Liver (tissue), 10 donors: ENCODE measurements at places on chromosomes 5 and 9.

DNA sequence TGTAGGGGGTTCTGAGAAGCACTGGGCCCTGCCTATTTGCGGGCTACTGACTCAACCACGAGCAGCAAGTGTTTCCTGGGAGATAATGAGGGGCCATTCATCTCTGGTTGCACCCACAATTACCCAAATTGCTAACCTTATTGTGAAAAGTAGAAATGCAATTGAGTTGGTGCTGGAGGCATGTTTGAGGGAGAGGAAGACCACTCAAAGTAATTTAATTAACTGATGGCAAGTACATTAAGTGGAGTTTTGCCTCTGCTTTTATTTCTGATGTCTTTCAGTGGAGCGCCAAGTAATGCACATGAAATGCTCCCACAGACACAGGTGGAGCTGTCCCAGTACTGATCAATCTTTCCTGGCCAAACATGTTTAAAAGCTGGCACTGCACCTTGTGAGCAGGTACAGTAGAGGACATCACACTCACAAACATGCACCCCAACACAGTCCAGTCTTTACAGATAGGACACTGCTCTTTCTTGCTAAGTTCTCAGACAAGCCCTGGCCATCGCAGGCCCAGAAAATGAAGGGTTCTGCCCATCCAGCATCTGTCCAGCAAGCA lies 195.4 kb downstream of the HSPA4 start:
- DNase-seq, result no peak

- no peak for DNase-seq
These were observed 4.6 kb downstream of the ARSI start for GRCh38 chr5:150297934-150298595.

- DNase-seq, result no peak
These were observed 61.4 kb upstream of the RANBP3L start for GRCh38 chr5:36363101-36363500.

DNA sequence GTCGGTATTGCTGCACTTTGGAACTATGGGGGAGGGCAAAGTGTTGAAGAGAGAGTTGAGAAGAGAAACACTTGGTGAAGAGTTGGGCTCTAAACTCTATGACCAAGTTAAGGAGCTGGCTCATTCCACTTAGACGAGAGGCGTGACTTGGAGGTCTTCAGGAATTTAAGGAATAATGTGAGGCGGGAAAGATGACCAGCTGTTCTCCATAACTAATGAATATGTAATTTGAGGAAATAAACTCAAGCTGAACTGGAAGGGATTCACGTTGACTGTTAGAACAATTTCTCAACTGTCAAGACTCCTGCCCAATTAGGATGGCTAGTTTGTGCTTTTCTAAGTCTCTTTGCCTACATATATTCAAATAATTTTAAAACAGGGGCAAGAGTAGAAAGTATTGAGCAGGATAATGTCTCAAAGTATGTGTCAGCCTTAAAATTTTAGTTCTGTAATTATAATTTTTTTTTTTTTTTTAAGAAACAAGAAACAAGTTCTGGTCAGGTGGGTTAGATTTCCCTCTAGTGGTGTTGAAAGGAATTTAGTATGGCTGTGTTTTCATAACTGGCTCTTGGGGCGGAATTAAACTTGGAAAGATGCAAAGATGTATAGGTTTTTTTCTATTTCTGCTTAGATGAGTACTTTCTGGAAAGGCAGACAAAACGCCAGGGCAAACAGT lies 33.4 kb downstream of the TMEM252 start:
- no peak for DNase-seq

- no peak for DNase-seq
These were observed 188.6 kb upstream of the DMRT1 start for GRCh38 chr9:652914-653313.

GRCh38 chr9:82488313-82489200 lies 500.0 kb downstream of the SPATA31D1 start:
- no peak for DNase-seq

- DNase-seq, result no peak
These were observed 56.7 kb upstream of the GCNT4 start for GRCh38 chr5:75108931-75109596.

- DNase-seq, result no peak
These were observed 157.7 kb downstream of the SLC24A2 start for GRCh38 chr9:19631181-19631580.

- DNase-seq, result no peak
These were observed 2.3 kb downstream of the NTRK2 start for GRCh38 chr9:84671586-84672521.

GRCh38 chr9:88653911-88654310 lies 118.9 kb downstream of the NXNL2 start:
- no peak for DNase-seq

GRCh38 chr5:144189800-144190429 lies 19.2 kb downstream of the KCTD16 start:
- no peak for DNase-seq

- no peak for DNase-seq
These were observed 66.8 kb upstream of the IL17B start for GRCh38 chr5:149445739-149446369.

DNA sequence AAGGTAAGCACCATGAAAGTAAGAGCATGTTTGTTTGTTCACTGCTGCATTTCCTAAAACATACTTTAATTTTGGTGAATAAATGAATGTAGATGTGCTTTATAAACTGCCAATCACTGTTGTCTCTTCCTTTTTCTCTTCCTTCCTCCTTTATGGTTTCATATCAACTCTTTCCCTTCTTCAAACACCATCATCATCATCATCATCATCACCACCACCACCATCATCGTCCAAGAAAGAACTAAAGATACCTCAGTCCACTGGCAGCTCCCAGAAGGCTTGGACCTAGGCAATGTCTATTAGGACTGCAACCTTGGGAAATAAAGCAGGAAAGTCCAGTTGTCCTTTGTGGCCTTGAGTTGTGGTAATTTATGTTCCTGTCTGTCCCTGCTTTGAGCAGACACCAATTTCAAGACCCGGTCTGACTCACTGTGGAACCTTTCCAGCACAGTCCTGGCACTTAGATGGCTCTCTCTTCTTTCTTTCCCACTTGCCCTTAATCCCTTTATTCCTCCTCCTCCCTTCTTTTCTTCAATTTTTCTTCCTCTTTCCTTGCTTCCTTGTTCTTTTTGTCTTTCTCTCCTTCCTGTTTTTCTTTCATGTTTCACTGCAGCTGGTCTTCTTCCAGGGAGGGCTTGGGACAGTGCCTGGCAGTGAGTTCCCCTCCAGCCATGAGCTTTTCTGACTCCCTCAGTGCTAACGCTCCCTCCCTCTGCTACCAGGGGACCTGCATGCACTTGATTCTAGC lies 99.3 kb downstream of the ANGPTL2 start:
- DNase-seq, result no peak

GRCh38 chr9:85676790-85677189 lies 65.0 kb downstream of the AGTPBP1 start:
- DNase-seq, result no peak

GRCh38 chr9:13552606-13553215 lies 273.2 kb upstream of the MPDZ start:
- DNase-seq, result no peak

- DNase-seq, result no peak
These were observed 8.1 kb upstream of the TENT4A start for GRCh38 chr5:6705088-6705487.

DNA sequence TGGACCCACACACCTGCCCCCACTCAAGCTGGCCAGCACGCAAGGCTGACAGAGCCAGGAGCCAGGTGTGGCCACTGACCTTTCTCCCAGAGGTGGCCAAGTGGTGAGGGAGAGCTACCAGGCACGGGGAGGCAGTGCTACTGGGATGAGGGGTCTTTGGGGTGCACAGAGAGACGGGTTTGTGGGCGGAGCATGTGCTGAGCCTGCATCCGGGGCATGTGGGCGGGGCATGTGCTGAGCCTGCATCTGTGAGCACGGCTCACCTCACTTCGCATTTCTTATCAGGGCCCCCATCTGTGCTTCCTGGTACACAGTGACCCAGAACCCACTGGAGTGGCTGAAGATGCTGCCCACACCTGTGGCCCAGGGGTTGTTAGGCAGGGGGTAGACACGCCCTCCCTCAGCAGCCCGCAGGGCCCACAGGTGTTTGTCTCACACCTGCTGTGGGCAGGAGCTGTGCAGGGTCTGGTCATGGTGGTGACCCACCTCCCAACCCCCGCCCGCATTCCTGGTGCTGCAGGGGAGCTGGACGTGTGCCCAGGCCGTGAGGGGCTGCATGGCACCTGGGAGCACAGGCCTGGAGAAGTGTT lies 21.5 kb downstream of the CCDC187 start:
- DNase-seq, result no peak

DNA sequence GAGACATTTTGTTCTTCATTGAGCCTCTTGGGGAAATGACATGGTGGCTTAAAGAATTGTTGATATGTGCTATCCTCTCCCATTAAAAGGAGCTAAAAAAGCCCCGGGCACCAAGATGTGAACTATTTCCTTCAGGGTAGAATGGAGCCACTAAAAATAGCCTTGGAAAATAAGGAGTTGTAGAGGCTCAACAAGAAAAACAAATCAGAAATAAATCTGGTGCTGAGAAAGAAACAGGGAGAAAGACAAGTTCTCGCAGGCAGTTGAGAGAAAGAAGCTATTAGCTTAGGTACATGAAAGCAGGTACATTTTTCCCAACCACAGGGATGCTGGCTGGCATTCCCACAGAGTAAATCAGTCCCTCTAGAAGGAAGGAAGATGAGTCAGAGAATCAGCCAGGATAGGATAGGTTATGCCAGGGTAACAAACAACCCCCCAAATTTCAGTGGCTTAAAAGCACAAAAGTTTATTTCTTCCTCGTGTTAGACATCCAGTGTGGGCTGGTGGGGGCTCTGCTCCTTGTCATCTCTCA lies 134.6 kb upstream of the ADRA1B start:
- DNase-seq, result no peak

GRCh38 chr5:41279040-41279439 lies 65.7 kb upstream of the C6 start:
- no peak for DNase-seq

DNA sequence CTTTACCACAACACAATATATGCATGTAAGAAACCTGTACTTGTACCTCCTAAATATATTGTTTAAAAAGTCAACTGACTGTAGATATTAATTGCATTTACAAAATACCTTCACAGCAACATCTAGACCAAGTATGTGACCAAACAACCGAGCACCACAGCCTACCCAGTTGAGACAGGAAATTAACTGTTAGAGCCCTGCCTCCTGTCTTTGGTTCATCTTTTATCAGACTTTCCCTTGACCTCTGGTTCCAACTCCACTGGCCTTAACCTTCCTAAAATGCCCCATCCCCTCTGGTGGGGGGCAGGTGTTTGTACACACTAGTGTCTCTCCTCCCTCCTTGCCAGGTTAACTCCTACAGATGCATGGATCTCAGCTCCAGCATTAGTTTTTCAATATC lies 155.0 kb upstream of the PANK3 start:
- DNase-seq, result peak; percentile 12

DNA sequence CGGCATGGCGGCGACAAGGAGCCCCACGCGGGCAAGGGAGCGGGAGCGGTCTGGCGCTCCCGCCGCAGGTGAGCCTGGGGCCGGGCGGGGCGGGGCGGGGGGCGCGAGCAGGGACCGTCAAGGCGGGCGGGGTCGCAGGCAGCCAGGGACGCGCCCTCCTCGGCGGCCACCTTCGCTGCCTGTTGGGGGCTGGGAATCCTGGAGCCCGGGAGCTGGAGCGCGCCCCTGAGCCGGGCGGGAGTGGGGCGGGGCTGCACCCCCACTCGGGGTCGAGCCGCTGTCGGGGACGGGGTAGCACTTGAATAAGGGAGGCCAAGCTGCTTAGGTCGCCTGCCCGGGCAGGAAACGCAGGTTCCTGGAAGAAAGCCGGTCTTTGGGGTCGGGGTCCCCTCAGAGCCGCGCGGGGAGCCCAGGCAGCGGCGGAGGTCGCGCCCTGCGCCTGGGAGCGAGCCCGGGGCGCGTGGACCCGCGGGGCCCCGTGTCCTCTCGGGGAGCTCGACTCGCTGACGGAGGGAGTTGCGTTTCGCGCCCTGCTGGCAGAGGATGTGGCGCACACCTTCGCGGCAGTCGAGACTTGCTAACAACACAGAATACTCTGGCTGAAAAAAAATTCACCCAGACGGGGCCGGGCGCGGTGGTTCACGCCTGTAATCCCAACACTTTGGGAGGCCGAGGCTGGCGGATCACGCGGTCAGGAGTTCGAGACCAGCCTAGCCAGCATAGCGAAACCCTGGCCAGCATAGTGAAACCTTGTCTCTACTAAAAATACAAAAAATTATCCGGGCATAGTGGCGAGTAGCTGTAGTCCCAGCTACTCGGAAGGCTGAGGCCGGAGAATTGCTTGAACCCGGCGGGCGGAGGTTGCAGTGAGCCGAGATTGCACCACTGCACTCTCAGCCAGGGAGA lies 552 bp downstream of the OTULINL start:
- peak; percentile 37 for DNase-seq

DNA sequence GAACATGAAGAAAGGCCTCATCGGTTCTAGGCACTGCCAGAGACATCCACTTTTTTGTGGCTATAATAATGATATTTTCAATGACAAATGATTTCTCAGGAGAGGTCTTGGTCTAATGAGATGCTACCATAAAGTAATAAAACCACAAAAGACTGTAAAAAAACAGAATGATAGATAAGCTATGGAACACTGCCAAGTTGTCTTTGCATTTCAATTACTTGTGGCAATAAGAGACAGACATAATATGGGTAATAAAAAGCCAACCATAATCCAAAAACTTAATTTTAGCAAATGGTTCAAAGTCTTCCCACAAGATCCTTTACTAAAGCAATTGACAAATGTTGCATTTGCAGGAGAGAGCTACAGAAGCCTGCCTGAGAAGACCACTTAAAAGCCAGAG lies 292.5 kb downstream of the ATPSCKMT start:
- no peak for DNase-seq

- no peak for DNase-seq
These were observed 230.0 kb upstream of the IRX1 start for GRCh38 chr5:3365501-3366215.

DNA sequence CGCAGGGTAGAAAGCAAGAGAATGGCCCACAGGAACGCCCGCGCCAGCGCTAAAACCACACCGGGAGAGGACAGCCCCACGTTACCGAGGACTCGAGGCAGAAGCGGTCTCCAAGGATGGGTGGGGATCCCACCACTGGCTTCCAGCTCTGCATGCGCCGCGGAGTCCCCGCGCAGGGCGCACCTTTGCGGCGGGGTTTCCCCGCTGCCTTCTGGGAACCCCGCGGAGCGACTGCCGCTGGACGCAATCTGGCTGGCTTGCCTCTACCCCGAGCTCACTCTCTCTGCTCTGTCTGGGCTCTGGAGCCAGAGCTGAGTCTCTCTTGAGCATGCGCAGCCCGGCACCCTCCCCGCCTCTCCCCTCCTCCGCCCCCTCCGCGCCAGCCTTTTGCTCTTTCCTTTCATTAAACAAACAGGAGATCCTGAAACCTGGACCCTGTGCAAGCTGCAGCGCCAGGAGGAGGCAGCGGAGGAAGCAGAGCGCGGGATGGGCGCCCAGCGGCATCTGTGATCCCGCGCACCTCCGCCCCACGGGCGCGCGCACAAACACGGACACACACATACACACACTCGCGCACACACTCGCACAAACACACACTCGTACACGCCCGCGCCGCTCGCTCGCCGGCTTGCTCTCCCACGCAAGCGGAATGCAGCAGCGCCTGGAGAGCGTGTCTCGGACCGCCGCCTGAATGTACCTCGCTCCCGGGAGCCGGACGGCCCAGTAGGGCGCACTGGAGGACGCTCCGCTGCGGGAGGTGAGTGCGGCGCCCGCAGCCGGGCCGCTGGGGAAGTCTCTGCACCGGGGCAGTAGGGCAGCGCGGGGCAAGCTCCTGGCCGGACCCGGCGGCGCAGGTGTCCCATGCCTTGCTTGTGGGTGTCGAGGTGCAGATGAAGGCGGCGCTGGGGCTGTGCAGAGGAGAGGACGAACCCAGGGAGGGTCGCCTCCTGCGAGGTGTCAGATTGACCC lies at the start of gene PLPPR1:
Gene PLPPR1 (plus strand): TSS at position 382 of the 969 bp plus-strand sequence.
- peak; percentile 74 for DNase-seq
